Cerebellar cortex (tissue), 1 donor: ENCODE measurements at places on chromosomes 12 and 14.
A peak's percentile ranks its signal among the peaks of the same experiment; 100 is the strongest.

GRCh38 chr14:33376510-33376909, 437.8 kb downstream of the NPAS3 start:
- no peak for DNase-seq

- no peak for DNase-seq
Observed at GRCh38 chr14:19799880-19800279, 3.7 kb upstream of the OR4N2 start.

DNA sequence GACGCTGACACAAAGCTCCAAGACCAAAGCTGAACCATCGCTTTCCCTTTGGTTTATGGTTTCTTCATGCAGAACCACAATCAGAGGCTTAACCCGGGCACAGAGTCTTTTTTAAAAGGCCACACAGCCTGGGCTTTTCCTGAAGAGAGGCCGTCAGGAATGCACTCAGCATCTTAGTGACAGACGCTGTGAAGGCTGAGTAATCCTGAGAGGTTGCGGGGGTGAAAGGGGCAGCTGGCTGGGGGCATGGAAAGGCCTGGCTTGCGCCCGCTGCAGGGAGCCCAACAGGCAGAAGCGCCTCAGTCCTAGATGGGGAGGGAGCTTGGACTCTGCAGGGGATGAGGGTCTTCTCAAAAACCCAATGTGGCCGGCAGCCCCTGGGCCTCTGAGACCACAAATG, 13.6 kb downstream of the CTDSP2 start:
- DNase-seq, result peak; percentile 29

GRCh38 chr12:77060136-77060882, 5.1 kb downstream of the E2F7 start:
- no peak for DNase-seq
